ENCODE measurements at places on chromosomes 2 and 18.

DNA sequence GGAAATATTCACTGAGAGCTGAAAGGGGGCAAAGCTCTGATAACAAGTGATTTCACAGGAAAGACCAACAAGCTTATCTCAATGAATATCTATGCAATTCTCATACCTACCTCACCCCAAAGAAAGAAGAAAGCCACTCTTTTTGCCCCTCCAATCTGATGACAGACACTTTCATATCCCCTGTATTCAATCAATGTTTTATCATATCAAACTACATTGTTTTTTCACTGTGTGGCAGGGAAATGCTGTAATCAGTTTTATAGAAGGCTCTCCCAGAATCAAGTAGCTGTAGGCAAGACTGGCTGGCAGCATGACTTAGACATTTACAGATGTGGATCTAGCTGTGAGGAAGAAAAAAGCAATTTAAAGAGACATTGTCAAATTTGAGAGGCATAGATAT, 81.3 kb upstream of the PIK3C3 start:
- DNase-seq, result no peak

DNA sequence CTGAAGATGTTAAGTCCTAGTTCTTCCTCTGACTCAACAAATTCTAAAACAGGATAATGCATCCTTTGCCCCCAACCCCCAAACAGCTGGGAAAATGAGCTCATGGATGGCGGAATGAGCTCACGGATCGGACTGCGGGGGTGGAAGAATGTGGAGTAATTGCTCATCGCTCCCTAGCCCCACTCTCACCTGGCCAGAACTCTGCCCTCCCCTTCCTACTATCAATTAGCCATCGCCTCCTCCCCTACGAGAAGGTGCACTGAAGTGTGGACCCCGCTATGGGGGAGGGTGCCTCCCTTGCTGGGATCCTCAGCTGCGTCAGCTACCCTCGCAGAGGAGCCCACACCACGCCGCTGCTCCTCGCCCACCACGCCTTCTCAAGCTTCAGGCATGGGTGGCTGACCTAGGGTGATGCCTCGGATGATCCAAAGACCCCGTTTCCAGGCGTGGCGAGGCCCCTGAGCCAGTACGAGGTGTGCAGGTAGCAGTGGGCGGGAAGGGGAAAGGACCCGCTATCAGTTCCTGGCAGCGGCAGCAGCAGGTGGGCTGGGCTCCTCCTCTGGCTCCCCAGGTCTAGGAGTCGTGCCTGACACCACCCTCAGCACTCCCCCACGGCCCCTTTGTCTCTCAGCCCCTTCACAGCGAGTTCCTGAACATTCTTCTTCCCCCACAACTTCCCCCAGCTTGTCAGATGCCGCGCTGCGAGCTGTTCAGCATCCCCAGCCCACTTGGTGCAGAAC, 82.1 kb upstream of the POMC start:
- no peak for DNase-seq

GRCh38 chr2:43710866-43711265, 34.6 kb upstream of the C1GALT1C1L start:
- DNase-seq, result no peak

DNA sequence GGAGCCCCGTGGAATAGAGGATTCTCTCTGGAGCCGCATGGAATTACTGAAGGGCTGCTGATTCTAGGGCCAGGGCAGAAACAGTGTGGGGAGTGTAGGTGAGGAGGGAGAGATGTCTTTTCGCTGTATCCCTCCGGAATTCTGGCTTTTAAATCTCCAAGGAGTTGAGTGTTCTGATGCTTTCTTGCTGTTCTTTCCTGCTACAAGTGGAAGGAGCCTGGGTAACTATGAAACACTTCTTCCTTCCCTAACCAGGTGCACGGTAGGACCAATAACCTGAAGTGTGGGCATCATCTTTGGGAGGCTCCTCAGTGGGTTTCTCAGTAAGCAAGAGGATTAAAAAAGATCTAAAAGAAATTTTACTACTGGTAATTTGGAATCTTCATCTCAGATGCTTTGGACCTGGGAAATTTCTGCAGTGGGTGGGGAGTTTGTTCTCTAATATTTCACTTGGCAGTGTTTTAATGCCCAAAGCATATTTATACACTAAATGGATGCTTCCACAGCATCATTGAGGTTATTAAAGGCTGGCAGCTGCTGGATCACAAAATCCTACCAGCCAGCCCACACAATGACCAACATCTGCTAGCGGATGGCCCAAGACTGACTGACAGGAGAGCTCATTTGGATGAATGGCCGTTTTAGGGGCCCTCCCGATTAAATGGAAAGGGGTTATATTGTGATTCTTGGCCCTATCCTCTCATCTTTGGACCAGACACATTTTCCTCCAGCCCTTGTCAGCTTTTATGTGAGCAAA, 2.1 kb downstream of the EML6 start:
- no peak for DNase-seq
